MCF 10A (cell line): ENCODE measurements at places on chromosomes 6 and 20.

DNA sequence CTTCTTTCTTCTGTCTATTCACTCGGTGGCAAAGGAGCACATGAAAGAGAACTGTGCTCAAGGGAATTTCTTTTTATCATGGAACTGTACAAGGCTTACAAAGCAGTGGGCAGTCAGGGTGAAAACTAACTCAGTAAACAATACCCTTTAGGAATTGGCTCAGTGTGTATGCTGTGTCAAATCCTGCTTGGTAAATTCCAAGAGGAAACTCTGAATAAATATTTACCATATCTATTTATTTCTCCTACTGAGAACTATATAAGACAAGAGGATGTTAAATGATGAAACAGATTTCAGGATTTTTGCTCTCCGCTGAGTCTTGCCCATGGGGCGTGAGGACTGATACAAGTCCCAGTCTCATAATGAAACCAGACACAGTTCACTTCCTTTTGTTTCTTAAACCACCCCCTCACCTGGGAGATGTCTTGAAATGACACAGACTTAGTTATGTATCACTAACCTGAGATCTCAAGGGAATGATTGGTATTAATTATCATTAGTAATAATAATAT, 188.8 kb downstream of the BACH2 start:
- DNase-seq: no peak

DNA sequence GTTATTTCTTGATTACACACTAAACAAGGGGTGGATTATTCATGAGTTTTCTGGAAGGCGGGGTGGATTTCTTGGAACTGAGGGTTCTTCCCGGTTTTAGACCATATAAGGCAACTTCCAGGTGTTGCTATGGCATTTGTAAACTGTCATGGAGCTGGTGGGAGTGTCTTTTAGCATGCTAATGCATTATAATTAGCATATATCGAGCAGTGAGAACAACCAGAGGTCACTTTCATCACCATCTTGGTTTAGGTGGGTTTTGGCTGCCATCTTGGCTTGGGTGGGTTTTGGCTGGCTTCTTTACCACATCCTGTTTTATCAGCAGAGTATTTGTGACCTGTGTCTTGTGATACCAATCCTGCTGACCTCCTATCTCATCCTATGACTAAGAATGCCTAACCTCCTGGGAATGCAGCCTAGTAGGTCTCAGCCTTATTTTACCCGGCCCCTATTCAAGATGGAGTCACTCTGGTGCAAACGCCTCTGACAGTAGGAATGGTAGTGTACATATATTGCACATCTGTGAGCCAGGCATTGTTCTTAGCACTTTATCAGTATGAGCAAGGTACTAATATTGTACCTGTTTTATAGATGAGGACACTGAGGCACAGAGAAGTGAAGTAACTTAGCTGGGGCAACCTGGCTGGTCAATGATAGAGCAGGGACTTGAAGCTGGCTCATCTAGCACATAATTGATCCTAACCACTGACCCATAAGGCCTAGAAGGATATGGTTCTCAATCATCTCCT, 203.7 kb downstream of the NFATC2 start:
- DNase-seq: peak; percentile 38

DNA sequence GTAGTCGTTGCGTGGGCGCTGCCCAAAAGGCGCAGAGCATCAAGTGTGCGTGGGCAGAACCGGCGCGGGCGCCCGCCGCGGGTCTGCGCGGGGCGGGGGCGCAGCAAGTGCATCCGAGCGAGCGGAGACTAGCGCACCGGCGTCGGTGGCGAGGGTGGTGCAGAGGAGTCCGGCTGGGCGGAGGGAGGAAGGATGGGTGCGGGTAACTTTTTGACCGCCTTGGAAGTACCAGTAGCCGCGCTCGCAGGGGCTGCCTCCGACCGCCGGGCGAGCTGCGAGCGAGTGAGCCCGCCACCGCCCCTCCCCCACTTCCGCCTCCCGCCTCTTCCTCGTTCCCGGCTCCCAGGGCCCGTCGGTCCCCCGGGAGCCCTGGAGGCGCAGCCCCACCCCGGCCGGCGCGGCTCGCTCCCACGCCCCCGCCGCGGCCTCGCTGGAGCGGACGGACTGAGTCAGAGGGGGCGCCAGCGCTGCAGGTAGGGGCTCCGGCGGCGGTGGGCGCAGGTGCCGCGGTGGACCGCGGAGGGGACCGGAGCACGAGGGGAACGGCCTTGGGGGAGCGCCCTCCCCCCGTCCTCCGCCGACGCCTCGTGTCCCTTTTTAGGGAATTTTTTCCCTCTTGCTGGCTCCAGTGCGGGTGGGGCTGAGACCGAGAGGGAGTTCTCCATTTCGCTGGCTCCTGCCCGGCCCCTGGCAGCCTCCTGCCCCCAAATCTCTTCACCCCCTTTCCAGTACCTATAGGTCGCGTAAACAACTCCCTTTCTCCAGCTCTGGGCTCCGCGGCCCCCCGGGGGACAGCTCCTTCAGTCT, 1.6 kb upstream of the DBNDD2 start:
- DNase-seq: peak; percentile 40

DNA sequence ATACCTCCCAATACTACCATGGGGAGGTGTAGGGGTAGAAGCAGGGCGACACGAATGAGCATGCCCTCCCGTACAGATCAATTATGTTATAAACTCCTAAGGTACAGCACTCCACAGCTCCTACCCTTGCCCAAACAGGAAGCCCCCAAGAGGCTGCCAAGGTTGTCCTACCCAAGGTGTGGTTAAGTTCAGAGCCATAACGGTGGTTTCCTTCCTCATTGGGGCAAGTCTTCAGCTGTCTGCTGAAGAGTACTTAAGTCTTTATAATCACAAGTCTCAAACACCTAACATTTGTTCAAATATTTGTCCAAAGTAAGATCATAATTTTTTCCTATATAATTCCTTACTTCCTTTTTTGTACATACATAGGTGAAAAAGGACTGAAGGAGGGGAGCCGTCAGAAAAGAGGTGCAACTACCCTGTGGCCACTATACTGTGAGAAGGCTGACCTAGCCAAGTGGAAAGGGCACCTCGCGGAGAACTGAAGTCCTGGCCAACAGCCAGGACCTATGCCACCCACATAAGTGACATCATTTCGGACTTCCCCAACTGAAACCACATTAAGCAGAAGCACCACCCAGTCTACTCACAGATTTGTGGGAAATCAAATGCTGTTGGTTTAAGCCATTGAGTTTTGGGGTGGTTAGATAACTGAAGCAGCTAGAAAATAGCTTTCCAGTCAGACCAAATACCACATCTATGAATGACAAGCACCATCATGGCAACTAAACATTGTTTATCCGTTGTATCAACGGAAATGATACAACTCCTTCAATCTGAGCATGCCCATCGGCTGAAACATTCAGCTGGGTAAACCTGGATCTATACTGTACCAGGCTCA, 2.9 kb upstream of the RAB22A start:
- peak; percentile 85 for DNase-seq

- no peak for DNase-seq
These were observed 360.7 kb upstream of the CHD6 start for GRCh38 chr20:41978875-41979274.

GRCh38 chr20:17941826-17942196, 26.8 kb downstream of the SNX5 start:
- DNase-seq: no peak

DNA sequence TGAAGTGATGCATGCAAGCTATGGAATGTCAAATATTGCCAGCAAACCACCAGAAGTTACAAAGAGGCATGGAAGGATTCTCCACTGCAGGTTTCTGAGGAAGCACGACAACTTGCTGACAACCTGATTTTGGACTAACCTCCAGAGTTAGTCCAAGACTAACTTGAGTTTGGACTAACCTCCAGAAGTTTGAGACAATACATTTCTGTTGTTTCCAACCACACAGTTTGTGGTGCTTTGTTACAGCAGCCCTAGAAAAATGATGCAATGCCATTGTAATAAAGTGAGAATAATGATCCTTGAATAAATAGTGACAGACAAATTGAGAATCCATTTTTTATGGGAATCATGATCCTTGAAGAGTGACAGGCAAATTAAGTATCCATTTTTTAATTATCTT, 169.9 kb upstream of the HDDC2 start:
- DNase-seq: no peak

- DNase-seq: no peak
These were observed 225.9 kb downstream of the TMEM242 start for GRCh38 chr6:157097255-157097955.

DNA sequence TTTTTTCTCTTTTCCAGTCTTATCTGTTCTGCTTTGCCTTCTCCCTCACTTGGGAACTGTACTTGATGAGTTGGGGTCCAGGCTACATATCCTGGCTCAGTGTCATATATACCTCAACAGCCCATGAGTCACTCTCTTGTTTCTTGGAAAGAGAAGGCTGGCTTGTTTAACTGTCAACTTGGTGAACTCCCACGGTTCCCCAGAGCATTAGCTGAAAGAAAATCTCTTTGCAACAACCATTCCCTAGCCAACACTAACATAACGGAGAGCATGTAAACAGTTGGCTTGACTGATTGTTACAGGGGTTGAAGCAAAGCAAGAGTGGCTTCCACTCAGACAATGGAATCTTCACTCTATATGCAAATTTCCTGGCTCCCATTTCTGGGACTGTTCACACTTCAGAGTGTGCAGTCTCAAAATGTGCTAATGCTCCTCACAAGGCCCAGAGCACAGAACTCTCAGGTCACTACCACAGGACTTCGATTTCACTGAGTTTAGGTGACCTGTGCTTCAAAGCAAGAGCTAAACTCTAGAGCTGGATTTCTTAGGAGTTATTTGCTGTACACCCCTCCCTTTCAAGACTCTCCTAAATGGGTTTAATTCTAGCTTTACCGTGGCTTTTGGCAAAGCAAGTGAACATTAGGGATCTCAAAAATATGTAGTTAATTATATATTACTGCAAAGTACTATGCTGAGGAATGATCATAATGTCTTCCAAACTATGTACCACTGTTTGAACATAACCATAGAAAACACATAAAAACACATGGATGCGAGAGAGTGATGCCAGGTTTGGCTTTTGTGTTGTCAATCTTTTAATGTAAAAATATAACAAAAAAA, 609.8 kb downstream of the RFPL4B start:
- DNase-seq: peak; percentile 78

DNA sequence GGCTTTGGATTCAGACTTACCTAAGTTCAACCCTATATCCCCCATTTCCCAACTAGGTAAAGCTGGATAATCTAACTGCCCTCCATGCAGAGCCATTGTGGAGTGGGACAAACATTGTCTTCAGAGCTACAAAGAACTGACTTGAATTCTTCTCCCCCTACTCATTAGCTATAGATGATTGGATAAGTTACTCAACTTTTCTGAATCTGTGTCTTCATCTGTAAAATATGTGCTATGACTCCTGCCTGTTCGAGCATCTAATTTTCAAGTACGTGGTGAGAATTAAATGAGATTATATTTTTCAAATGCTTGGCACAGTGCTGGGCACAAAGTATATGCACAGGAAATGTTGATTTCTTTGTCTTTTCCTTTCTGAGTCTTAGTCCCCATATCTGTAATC, 240.3 kb upstream of the TCF21 start:
- DNase-seq: no peak

- no peak for DNase-seq
These were observed 77.2 kb downstream of the DNAH8 start for GRCh38 chr6:38792356-38792755.

DNA sequence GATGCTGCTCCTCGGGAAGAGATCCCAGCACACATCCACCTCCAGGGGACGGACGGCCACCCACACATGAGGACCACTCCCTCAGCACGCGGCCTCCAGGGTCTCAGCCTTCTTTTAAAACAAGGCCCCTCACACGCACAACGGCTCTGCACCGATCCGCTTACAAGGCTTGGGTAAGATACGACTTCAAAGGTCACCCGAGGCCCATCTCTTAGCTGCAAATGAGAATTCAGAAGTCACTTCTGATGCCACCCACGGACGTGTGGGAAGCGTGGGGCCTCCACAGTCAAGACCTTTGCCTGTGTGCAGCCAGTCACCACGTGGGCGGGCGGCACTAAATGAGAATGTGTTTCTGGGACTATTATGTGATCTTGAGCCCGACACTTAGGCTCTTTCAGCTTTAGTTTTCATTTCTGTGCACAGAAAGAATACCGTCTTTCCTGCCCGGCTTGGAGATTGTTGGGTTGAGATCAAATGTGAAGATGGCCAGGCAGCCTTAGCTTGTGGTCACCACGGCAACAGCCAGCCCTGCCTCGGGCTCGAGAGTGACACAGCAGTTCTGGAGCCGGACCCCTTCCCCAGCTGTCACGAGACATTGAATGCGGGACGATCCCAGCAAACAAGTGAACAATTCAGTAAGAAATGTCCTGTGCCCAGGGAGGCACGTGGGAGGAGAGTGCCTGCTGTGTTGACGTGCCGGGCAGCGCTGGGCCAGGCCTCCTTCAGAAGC, 91.6 kb downstream of the RAMACL start:
- no peak for DNase-seq

DNA sequence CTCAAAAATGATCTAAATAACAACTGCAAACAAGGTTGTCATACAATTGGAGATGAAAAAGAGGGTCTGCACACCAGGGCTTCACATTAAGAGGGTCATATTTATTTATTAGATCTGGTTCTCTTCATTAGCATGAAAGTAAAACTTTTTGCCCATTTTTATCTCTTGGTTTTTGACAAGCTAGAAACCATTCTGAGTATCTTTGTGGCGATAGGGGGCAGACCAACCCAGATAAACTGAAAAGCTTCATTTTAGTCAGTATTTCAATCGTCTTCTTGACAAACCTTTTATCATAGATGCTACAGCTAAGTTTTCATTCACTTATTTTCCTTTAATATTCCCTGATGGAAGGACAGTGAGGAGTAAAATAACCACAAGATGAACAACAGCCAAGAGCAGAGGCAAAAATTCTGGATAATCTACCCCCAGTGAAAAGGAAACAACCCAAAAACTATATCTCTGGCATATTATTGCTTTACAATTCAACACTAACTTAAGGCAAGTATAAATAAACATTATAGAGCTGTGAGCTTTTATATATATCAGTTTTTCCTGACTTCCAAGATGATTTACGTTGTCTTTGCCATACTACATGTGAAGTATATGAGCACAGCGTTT, 45.2 kb downstream of the THEMIS start:
- peak; percentile 35 for DNase-seq

- no peak for DNase-seq
These were observed 12.4 kb downstream of the GABBR1 start for GRCh38 chr6:29620630-29621029.
